ENCODE measurements at places on chromosomes 16 and 17.

DNA sequence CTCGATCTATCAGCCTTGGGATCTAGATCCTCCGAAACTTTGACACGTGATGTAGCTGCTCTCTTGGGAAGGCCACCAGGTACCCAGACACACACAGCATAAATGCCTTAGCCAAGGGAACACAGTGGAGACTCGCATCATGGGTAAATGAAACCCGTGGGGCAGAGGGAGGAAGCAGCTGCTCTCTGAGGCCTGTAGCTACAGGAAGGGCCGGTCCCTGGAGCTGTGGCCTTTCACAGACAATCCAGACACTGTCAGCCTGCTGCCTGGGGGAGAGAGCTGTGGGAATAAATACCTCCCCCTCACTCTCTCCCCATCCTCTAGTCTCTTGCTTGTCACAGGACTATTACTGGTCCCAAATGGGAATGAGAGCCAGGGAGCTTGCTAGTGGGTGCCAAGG is 351.2 kb downstream of the UTP18 start:
- no peak for DNase-seq

DNA sequence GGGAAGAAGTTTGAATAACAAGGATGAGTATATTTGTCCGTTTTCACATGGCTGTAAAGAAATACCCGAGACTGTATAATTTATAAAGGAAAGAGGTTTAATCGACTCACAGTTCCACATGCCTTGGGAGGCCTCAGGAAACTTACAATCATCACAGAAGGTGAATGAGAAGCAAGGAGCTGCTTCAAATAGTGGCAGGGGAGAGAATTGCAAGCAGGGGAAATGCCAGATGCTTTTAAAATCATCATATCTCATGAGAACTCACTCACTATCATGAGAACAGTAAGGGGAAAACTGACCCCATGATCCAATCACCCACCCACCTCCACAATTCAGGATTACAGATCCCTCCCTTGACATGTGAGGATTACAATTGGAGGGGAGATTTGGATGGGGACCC is 212.8 kb upstream of the CDH8 start:
- no peak for DNase-seq

DNA sequence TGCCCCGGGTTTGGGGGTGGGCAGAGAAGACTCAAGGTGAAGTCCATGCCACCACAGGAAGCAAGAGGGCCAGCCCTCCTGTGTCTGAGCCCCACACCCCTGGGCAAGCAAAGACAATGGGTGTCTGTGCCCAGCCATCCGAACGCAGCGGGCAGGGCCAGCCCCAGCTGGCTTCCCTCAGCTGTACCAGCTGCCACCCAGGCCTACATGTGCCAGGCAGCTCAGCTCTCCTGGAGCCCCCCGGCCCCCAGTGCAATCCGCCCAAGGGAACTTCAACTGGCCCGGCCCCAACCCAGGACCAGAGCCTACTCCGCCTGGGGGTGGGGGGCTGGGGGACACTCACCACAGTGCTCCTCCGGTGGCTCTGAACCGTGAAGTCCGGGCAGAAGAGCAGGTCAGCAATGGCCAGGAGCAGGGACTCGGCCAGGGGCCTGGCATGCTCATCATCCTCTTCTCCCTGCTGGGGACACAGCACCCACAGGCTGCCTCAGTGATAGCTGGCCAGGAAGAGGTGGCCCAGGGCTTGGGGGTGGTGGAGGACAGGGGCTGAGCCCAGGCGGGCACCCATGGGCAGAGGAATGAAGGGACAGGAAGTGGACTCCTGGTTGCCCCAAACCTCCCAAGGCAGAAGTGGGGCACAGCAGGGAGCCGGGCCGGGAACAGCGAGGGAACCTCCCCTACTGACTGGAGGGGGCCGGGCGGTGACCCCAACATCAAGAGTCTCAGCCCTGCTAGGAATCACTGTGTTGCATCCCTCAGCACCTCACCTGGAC is 9.8 kb downstream of the HID1 start:
- DNase-seq, result no peak

DNA sequence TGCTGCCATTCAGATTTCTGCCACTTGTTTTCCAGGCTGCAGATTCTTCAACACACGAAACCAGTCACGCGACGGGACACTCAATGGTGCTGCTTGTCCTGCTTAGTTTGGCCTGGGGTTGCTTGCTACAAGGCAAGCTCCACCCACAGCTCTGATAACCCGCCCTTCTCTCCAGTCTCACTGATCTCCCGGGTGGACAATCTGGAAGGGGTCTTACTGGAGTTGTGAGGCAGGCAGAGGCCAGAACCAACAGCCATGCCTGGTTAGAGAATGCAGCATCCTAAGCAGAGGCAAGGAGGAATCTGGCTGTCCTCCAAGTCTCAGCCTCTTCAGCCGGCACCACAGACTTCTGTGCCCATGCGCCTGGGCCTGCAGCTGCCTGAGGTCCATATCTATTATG is 119.1 kb downstream of the KCNJ12 start:
- no peak for DNase-seq

DNA sequence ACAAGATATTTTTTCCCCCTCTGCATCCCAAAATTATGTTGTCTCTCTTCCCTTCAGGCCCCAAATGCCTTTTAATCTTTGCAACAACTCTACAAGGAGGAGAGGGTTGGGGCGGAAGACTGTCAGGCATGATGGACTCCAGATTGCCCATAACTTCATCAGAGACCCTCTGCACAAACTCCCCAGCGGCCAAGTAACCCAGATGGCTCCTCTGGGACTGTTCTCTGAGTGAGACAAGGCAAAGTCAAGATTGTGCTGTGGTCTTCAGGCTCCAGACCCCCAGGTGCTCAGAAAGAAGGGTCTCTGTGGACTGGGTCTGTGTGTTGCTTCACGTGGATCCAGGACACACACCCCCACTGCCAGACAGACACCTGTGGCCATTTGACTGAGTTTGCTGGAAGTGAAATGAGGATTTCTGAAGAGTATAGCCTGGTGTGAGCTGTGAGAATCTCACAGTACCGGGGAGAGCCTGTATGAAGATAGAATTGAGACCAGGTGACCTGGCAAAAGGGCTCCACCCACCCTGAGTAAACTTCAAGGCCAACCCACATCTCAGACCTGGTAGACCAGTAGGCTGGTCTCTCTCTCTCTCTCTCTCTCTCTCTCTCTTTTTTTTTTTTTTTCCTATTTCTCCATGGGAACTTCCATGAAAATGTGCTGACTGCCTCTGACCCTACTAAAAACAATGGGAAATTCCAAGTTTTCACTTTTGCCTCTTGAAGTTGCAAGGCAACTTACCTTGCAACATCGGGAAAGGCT is 354.1 kb downstream of the SOX9 start:
- no peak for DNase-seq

DNA sequence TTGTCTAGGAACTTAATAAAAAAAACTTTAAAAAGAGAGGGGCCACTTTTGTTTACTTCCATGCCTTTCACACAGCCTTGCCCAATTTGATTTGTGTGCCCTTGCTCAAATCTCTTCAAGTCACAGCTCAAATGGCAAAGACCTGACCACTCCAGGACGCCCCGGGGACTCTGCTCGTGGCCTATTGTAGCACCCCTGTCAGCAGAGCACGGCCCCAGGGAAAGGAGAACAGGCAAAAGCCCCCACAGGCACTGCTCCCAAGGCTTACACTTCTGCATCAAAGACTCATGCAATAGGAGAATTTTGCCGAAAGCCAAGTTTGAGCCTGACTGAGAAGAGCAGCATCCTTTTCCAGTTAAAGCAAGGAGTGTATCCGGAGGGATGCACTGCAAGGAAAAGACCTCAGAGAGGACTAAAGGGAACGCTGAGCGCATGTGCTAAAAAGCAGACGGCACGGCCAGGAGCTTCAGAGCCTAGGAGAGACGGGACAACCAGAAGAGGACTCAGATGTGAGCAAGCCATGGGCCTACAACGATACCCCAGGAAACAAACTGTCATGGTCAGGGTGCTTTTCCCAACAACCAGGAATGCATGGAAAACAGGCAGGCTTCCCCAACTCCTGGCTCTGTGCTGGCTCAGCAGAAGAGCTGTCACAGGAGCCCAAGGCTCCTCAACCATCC is 8.2 kb downstream of the CREBBP start:
- no peak for DNase-seq

DNA sequence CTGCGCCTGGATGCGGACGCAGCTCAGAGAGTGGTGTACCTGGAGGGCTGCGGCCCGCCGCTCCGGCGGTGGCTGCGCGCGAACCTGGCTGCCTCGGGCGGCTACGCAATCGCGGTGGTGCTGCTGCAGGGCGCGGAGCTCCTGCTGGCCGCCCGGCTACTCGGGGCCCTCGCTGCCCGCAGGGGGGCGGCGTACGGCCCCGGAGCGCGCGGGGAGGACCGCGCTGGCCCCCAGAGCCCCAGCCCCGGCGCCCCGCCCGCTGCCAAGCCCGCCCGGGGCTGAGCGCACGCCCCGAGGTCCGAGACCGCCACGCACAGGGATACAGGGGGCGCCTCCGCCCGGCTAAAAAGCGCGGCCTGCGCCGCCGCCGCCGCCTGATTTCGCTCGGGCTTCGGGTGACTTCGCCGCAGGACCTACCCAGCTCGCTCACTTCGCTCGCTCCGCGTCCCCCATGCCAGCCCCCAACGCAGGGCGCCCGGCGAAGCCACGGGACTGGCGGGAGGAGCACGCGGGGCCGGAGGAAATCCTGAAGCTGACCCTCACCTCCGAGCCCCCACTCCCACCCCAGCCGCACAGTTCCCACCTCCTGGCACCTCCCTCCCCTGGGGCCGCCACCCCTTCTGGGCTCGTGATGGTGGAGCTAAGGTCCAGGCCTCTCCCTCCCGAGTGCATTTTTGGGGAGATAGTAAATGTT is 8.2 kb downstream of the PDE6G start:
- DNase-seq, result no peak

DNA sequence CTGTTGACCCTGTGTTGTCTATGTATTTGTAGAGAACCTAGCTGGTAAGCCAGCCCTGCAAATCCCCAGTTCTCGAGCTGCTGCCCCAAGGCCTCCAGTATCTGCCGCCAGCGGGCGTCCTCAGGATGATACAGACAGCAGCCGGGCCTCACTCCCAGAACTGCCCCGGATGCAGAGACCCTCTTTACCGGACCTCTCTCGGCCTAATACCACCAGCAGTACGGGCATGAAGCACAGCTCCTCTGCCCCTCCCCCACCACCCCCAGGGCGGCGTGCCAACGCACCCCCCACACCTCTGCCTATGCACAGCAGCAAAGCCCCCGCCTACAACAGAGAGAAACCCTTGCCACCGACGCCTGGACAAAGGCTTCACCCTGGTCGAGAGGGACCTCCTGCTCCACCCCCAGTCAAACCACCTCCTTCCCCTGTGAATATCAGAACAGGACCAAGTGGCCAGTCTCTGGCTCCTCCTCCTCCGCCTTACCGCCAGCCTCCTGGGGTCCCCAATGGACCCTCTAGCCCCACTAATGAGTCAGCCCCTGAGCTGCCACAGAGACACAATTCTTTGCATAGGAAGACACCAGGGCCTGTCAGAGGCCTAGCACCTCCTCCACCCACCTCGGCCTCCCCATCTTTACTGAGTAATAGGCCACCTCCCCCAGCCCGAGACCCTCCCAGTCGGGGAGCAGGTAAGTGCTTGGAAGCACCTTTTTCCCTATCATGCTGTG is 23.1 kb upstream of the CDC6 start:
- DNase-seq, result no peak

- no peak for DNase-seq
Measured at GRCh38 chr16:11051879-11052808, 107.8 kb downstream of the CLEC16A start.
